ENCODE measurements at places on chromosomes 1 and 21.

- DNase-seq, result peak; percentile 57
Measured at GRCh38 chr21:14864211-14865021, 200.4 kb downstream of the NRIP1 start.

GRCh38 chr1:156117414-156118176, 3.1 kb downstream of the LMNA start:
- no peak for DNase-seq

DNA sequence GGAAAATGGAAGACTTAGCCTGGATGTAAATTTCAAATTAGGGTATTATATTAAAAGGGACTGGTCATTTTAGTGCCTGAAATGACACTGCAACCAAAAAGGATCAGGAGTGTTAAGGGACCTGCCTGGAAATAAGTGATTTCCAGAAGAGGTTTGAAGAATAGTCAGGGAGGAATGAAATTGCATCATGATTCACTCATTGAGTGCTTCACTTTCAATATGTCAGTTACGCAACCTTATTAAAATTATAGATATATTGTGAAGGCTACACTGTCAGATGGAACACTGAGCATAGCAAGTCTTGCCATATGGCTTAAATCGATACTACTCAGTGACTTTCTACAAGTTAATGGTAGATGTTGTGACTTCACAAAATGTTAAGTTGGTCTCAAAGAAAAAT, 275.2 kb upstream of the DPYD start:
- no peak for DNase-seq

- DNase-seq, result no peak
Measured at GRCh38 chr1:201925301-201925567, 21.1 kb downstream of the LMOD1 start.

DNA sequence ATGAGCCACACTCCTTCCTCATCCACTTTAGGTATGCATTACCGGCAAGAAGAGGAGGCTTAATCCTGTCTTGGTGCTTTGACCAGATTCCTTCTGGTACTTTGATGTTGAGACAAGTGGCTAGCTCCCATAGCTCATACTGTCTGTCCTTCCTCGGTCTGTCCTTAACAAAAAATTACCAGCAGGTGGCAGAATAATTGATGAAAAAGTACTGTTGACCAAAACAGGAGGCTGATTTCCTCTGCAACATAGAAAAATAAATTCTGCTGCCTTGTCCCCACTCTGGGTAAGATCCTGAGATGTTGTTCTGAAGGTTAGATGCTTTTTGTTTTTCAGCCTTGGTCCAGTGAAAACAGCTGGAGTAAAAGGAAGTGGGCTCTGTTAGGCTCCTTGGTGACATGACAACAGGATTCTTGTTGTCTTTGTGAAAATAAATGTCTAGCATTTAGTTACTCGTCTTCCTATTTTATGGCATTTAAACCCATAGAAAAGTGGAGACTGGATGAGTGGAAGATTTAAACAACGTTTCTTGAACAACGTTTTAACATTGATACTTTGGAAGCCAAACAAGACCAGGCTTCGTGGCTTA, 11.2 kb upstream of the HJV start:
- DNase-seq, result no peak

DNA sequence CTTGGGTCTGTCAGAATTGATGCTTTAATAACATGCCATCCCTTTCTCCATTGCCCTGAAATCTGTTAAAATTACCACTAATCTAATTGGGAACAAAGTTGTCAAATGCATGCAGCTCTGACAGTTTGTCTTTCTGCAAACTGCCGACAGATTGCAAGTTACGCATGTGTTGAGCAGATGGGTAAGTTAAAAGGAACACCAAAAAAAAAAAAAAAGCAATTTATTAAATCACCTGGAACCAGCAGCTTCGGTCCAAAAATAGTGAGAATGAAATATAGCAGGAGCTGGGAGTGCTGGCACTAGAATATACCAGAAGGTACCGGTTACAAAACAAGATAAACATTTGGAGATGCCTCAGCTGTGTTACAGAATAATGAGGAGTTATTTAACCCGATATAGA, 149.6 kb upstream of the C1orf87 start:
- DNase-seq, result no peak

DNA sequence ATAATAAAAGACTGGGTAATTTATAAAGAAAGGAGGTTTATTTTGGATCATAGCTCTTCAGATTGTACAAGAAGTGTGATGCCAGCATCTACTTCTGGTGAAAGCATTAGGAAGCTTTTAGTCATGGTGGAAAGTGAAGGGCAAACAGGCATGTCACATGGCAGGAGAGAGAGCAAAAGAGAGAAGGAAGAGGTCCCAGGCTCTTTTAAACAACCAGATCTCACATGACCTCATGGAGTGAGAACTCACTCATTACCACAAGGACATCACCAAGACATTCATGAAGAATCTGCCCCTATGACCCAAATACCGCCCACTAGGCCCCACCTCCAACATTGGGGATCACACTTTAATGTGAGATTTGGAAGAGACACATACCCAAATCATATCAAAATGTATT, 10.0 kb downstream of the RPTN start:
- DNase-seq, result no peak

GRCh38 chr1:205797168-205797567, 15.8 kb downstream of the SLC41A1 start:
- no peak for DNase-seq

DNA sequence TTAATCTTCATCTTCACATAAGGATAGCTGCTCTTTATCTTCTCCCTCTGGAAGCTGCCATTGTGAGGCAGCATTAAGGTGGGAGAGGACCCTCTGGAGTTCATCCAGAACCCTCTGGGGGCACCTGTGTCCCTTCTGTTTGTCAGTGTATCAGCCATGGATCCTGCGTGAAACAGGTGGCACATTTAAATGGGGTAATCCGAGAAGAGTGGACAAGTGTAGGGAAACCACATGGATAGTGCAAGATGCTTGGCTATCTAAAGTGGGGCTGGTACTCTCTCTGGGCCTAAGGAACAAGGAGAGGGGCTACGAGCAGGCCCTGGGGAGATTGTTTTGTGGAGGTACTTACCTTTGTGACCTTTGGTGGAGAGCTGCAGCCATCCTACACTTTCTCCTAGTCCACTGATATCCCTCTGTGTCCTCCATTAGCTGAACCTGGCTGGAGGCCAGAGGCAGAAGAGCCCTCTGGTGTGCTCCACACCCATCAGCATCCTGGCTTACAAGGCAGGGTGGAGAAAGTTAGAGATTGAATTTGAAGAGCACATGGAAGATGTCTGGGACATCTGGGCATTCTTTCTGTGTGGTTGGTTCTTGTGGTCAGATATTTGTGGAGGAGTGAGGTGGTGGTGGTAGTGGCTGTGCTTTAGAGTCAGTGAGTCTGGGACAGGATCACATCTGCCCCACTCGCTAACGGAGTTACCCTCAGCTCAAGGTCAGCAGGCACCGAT, 117.7 kb downstream of the FGGY start:
- DNase-seq, result no peak

GRCh38 chr1:226602186-226603021, 53.8 kb downstream of the STUM start:
- DNase-seq, result no peak

DNA sequence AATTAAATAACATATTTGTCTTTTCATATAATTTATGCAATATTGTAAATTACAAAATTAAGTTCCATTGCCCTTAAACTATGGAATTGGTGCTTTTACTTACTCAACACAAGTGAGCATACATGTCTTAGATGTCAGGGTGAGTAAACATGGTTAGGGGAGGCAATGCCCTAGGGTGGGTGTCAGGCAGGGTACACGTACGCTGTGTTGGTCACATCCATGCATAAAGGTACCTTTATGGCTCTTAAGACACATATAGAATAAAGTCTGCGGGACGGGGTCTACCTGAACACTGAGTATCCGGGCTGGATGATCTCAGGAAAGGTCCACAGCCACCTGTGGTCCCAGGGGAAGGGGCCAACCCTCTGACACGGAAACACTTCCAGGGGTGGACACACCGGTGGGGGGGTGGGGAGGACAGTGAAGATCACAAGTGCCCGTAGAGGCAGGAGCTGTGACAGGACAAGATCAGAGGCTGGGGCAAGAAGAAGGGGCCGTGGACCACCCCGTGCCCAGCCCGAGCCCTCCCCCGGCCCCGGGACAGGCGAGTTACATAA, 720 bp downstream of the LIN9 start:
- peak; percentile 9 for DNase-seq

GRCh38 chr1:53197291-53198200, 922 bp downstream of the CPT2 start:
- no peak for DNase-seq

Data from prostate gland (tissue), 2 donors.